ENCODE measurements at places on chromosomes 7 and 10.

DNA sequence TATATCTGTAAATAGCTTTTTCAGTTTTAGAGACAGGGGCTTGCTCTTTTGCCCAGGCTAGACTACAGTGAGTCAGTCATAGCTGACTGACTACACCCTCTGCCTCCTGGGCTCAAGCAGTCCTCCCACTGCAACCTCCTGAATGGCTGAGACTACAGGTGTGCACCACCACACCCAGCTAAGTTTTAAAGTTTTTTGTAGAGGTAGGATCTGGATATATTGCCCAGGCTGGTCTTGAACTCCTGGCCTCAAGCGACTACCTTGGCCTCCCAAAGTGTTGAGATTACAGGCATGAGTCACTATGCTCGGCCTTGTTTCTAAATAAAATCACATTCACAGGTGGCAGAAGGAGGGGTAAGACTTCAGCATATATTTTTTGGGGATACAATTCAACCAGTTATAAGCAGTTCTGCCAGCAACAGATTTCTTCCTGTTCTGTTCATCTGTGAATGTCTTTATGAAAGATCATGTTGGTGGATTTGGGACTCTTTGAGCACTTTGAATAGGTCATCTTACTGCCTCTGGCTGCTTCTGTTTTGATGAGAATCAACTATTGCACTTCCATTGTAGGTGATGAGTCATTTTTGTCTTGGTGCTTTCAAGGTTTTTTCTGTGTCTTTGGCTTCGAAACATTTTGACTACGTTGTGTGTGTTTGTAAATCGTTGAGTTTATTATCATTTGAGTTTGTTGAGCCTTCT, 15.7 kb downstream of the RBM33 start:
- DNase-seq = no peak

GRCh38 chr7:93723424-93724124, 149.1 kb upstream of the CALCR start:
- no peak for DNase-seq

GRCh38 chr10:72637398-72637857, 11.5 kb upstream of the MICU1 start:
- no peak for DNase-seq

- DNase-seq = no peak
Measured at GRCh38 chr10:85914720-85915119, 451.9 kb downstream of the GRID1 start.

GRCh38 chr7:98956937-98957336, 78.6 kb downstream of the TRRAP start:
- DNase-seq = no peak

- no peak for DNase-seq
Measured at GRCh38 chr10:44030738-44031137, 354.2 kb downstream of the CXCL12 start.

DNA sequence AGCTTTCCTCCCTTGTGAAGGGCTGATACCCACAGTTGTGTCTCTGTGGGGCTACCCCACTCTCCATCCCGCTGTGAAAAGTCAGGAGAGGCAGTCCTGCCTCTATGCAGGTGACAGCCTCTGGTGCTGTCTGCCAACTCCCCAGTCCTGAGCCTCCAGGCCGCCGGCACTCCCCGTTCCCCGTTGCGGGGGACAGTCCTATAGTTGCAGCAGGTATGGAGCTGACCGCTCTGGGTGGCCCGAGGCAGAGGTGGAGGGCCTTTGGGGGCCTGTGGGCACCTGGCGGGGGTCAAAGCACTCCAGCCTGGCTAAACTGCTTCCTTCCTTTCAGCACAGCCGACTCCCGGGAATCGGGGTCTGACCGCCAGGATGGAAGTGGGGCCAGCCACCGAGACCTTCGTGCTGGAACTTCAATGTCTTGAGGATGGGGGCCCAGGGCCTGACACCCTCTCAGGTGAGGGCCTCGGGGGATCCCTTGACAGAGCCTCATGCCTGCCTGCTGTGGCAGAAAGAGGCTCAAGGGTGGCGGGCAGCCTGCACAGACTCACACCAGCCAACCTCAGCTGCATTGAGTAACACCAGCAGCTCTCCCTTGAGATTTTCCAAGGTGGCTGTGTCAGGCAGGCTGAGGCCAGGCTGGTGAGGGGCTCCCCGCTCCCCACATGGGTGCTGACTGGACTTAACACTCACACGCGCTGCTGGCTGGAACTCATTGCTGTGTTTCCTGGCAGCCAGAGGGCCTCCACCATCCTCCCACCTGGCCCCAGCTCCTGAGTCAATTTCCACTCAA, 1.6 kb downstream of the ZNF853 start:
- no peak for DNase-seq

DNA sequence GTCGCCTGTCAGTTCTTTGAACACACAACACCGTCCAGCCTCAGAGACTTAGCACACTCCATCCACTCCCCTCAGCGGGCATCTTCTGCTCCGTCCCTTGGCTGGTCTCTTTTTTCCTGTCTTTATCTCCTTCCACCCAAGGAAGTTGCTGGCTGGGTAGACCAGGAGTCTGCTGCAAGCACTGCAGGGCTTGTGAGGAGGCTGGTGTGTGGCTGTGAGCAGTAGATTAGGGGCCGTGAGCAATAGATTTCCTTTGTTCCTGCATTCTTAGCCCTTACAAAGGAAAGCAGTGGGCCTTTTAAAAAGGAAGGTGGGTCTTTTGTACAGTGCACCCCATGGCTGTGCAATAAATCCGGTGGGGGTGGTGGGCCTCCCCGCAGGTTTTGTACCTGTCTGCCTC, 100.3 kb upstream of the BTBD16 start:
- no peak for DNase-seq

DNA sequence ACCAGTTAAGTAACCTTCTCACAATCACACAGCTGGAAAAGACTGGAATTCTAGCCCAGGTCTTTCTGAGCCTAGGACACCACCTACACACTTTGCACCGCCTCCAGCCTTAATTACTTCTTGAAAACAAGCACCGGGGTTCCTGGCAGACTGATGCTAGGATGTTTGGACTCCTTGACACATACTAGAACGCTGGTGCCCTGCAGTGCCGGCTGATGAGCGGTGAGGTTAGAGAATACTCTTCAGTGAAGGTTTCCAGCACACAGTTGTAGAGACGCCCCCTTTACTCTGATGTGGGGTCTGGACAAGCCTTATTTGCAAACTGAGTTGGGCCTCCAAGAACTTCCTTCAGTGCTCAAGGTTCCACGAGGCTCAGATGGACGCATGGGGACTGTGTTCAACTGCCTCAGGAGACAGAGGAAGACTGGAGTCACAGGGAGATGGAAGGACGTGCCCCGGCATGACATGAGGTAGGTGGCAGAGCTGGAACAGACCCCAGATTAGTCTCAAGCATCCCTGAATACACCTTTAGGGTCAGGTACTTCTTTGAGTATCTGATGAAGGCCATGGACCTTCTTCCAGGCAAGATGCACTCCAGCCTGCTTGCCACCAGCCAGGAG, 89.6 kb downstream of the COBL start:
- no peak for DNase-seq

DNA sequence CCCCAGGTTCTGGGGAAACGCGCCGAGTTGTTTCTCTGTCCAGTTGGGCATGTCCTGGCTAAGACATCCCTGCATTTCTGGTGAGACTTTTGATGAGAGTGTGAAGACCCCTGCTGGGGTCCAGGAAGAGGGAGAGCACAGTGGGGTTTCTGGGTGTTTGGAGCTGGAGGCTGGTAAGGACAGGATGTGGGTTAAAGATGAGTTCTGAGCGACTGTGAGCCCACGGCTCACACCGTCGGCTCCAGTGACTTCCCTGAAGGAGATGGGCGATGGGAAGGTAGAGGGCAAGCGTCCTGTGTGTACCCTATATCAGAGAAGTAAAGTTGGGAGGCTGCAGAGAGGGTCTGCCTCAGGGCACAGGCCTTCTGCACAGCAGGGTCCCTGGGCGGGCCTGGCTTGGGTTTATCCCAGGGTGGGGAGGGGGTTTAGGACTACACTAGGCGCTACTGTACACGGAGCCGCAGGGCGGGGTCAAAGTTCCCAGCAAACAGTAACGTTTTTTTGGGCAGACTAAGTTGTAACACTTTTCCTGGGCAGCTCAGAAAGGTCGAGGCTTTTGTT, 3.6 kb downstream of the EMX2 start:
- DNase-seq = no peak

- DNase-seq = no peak
Measured at GRCh38 chr10:121155742-121156474, 304.7 kb downstream of the WDR11 start.

DNA sequence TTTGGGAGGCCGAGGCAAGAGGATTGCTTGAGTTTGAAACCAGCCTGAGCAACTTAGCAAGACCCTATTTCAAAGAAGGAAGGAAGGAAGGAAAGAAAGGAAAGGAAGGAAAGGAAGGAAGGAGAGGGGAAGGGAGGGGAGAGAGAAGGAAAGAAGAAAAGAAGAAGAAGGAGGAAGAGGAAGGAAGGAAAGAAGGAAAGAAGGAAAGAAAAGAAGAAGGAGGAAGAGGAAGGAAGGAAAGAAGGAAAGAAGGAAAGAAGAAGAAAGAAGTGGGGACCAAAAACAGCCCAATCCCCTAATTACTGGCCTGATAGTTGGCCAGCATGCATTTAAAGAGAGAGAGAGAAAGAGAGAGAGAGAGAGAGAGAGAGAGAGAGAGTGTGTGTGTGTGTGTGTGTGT, 66.4 kb downstream of the EEPD1 start:
- DNase-seq = no peak

DNA sequence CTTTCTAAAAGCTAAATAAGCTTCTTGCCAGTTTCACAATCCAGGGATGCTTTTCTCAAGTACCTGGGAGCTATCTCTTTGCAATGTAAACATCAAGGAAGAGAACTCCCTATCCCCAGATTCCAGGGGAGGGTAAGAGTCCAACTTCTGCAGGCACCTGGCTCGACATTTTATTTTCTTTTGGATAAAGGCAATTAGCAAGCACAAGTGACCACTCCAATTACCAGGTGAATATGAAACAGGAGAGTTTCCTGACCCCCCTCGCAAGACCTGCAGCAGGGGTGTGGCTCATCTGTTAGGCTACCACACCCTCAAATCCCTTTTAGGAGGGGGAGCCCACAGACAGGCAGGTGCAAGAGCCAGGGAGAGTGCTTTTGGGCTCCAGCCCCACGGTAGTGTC, 28.6 kb upstream of the LANCL2 start:
- no peak for DNase-seq

- DNase-seq = no peak
Measured at GRCh38 chr10:80126876-80127275, 5.7 kb upstream of the PLAC9 start.

GRCh38 chr10:114600057-114600456, 58.0 kb downstream of the ABLIM1 start:
- DNase-seq = no peak

- no peak for DNase-seq
Measured at GRCh38 chr7:64885520-64886240, 17.4 kb upstream of the ZNF273 start.

- no peak for DNase-seq
Measured at GRCh38 chr10:12726971-12727831, 274.3 kb downstream of the CCDC3 start.

- DNase-seq = no peak
Measured at GRCh38 chr7:131552053-131552452, 4.4 kb downstream of the PODXL start.
